ENCODE measurements at places on chromosomes 6 and 20.

DNA sequence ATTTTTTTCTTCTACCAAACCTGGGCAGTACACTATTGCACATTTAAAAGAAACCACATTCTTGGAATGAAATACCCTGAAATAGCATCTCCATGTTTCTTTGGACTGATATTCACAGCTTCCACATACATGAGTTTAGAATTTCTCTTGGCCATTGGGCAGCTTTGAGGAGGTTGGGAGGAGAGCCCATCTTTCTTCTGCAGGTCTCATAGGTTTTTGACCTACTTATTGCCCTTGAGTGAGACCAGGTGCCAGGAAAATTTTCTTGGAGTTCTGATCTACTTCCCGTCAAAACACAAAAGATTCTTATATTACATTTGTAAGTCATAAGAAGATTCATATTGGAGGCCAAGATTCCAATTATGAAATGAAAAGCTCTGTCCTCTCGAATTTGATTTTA lies 212.0 kb downstream of the IBTK start:
- DNase-seq: no peak

GRCh38 chr6:15893556-15894253 lies 230.9 kb upstream of the DTNBP1 start:
- no peak for DNase-seq

DNA sequence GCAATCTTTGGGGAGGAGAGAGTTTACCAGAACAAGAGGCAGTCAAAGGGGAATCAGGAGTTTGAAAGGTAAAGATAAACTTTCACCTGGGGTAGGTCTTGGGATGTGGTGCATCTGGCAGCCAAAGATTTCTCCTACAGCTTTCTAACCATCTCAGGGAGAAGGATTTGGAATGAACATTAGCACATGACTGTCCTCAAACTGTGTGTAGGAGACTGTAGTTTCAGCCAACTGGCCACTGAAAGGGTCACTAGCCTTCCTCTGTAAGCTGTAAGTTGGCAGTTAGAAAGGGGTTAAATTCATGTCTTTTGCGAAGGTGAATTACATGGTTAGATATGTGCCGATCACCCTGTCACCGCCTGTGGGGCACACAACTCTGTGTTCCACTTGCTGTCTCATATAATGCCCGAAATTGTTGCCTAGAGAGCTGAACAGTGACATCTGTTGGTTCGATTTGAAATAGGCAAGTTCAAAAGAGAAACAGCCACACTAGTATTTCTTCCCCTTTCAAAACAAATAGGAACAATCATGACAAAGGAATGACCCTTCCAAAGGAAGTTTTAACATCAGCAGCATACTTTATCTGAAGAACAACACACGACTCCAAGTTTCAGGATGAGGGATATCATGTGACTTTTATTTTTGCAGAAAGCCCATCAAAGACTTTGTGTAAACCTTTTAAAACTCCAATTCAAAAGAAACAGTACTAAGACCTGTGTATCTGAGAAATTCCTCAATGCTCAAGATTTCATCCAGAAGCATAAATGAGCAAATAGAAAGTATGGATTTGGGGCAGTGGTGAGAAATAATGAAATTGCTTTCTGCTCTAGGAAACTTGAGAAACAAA lies 1.1 kb upstream of the OPN5 start:
- peak; percentile 64 for DNase-seq

GRCh38 chr6:27156874-27157458 lies 90.5 kb upstream of the PRSS16 start:
- no peak for DNase-seq

- no peak for DNase-seq
Measured at GRCh38 chr20:5608104-5608441, 142.1 kb upstream of the SHLD1 start.

GRCh38 chr6:119768201-119768600 lies 418.6 kb upstream of the MAN1A1 start:
- DNase-seq: no peak

DNA sequence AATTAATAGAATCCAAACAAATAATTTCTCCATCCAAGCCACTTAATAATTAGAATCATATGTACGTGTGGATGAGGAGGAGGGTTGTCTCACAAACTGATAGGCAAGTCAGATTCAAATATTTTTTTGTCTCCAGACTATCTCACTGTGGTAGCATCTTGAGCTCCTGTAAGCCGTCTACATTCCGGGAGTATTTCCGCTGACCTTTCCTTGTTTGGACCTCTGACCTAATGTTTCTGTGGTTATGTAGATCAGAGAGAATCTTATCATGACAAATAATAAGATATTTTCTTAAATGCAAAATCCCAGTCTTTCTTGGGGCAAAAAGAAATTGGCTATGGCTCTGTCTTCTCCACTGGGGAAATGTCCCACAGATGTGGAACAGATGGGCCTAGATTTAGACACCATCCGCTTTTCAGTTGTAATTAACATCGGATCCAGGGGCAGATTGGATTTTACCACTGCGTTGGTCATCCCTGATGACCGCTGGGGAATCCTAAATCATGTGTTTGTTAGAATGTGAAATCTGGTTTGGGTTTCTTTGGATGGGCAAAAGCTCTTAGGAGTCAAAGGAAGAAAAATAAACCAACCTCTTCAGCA lies 197.1 kb upstream of the RIN2 start:
- no peak for DNase-seq

DNA sequence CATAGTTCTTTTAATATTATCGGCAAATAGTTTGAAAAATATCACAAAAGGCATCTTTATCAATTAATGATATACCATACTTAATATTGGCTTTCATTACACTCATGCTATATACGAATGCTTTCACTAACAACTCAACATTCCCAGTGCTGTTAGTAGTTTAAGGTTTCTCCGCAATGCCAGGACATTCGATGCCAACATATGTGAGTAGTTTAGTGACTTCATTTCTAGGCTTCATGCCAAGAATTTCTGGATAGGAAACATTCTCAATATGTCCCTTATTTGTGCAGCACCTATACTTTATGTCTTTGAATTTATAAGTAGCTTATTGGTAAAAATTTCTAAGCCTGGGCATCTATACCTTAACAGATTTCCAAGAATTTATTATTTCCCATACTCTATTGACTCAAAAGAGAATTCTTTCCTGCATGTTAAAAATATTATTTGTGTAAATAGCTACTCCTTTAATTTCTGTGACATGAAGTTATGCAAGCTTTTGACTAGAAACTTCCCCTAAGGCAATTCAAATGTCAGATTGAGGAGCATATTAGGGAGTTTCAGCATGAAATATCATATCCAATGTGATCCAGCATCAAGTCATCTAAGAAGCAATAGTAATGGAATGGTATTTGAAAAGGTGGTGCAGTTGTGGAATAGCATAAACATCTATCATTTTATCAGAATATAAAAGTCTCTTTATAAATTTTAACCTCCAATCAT lies 236.0 kb upstream of the STXBP5 start:
- DNase-seq: peak; percentile 56

Data from AG20443 (cell line).